ENCODE measurements at places on chromosomes 11 and 22. TPM values are rescaled to one million over a fixed set of nuclear protein-coding genes. Genes with fewer than 3 reads are reported as not detected.

DNA sequence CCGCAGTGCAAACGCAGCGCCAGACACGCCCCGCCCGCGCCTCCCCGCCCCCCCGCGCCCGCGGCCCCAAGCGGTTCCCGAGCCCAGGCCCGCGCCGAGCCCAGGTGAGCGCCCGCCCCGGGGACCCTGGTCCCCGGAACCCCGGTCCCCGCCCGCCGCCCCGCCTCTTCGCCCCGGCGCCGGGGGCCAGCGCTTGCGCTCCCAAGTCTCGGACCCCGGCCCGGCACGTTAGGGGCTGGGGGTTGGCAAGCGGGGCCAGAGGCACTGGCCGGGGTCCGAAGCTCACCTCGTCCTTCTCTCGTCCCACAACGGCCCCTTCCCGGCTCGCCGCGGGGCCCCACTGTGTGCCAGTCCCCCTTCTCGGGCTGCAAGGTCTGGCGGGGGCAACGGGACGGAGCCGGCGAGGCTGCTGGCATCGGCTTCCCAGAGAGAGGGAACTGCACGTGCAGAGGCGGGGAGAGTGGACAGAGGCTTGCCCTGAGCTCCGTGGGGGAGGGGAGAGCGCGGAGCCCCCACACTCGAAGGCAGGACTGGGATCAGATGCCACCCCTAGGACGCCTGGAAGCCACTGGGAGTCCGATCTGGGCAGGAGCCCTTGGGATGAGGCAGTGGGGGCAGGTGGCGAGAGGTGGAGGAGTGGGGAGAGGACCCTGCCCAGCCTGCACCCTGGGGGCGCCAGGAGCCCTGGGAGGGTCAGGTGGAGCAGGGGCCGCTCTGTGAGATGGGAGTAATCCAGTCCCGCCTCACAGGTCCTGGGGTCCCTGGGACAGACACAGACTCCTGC, 1.8 kb upstream of the AIFM3 start:
- DNase-seq, result no peak

The MMP12 gene
- total RNA-seq, result not detected

The ANKK1 gene
- 0.79 TPM for total RNA-seq

The OR6A2 gene
- total RNA-seq, result 0.07 TPM

DNA sequence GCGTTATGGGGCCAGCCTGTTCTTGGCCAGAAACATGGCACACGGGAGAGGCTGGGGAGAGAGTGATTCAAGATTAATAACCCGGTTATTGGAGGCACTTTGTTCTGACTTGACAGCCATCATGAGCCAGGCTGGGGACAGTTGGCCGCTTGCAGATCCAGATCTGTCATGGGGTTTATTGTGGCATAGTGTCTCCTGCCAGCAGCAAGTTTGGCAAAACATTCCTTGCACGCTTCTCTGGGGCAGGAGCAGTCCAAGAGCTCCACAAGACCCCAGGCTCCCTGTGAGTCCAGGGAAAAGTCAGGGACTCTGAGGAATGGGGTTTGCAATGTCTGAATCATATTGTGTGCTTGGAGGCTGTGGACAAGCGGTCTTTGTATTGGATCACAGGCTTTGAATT, 270.4 kb downstream of the MIAT start:
- no peak for DNase-seq

- no peak for DNase-seq
Measured at GRCh38 chr11:5631969-5632635, 7.3 kb downstream of the TRIM34 start.

The OR10D3 gene
- not detected for total RNA-seq

GRCh38 chr11:119531623-119532022, 108.7 kb upstream of the THY1 start:
- DNase-seq, result no peak

GRCh38 chr22:36194971-36195370, 6.6 kb downstream of the APOL4 start:
- peak; percentile 37 for DNase-seq

The MUC5AC gene
- not detected for total RNA-seq

DNA sequence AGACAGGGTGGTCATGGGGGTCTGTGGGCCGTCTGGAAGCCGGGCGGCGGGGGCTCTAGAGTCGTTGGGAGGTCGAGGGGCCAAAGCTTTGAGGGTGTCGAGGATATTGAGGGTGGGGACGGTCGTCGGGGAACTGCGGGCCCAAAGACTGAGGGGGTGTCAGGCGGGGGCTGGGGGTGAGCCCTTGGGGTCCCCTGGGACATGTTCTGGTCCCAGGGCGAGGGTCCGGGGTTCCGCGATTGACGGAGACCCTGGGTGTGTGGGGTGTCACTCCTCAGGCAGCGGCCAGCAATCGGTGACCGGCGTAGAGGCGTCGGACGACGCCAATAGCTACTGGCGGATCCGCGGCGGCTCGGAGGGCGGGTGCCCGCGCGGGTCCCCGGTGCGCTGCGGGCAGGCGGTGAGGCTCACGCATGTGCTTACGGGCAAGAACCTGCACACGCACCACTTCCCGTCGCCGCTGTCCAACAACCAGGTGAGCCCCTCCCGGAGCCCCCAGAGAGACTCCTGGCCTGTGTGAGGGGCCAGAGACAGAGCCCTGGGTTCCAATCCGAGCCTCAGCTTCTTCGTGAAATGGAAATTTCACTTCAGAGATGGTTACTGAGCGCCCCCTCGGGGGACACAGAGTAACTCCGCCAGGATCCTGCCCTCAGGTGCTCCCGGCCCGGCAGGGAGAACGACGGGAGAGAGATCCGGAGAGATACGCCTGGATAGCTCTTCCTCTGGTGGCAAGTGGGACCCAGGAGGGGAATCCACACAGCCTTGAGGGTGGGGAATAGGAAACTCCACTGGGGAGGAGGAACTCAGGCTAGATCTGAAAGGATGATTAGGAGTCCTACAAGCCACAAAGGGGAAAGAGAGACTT, 714 bp downstream of the SDF2L1 start:
- peak; percentile 70 for DNase-seq

- no peak for DNase-seq
Measured at GRCh38 chr11:34652191-34652973, 31.5 kb downstream of the EHF start.

All from activated T-cell treated with anti-CD3 and anti-CD28 coated beads, Interleukin-2, amount 50 U/mL, for 72 hours (primary cell).